ENCODE measurements at places on chromosomes 6 and 20.

GRCh38 chr6:45199554-45199953 lies 128.6 kb upstream of the RUNX2 start:
- no peak for DNase-seq

DNA sequence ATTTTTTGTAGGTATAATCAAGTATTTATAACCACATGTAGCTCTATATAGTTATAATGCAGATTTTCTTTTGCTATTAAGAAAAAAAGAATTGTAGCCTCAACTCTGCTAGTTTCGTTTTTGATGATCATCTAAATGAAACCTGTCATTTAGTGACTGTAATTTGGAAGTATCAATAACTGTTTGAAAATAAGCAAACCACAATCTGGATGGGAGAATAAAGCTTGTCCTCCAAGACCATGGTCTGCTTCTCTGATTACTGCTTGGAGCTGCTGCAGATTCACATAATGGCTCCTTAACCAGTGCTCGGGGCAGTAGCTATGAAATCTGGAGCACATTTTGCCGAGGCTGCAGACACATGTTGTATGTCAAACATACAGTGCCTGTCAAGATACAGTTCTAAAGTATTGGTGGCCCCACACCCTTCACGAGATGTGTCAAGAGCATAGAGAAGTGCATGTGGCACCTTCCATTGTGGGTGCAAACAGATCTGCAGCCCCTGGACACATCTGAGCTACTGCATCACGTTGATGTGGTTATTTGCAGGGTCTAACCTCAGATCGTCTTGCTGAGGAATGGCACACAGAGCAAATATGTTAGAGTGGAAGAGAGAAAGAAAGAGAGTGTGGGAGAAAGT lies 255.7 kb upstream of the SUPT3H start:
- DNase-seq, result no peak

GRCh38 chr6:85421972-85422371 lies 27.9 kb upstream of the NT5E start:
- no peak for DNase-seq

DNA sequence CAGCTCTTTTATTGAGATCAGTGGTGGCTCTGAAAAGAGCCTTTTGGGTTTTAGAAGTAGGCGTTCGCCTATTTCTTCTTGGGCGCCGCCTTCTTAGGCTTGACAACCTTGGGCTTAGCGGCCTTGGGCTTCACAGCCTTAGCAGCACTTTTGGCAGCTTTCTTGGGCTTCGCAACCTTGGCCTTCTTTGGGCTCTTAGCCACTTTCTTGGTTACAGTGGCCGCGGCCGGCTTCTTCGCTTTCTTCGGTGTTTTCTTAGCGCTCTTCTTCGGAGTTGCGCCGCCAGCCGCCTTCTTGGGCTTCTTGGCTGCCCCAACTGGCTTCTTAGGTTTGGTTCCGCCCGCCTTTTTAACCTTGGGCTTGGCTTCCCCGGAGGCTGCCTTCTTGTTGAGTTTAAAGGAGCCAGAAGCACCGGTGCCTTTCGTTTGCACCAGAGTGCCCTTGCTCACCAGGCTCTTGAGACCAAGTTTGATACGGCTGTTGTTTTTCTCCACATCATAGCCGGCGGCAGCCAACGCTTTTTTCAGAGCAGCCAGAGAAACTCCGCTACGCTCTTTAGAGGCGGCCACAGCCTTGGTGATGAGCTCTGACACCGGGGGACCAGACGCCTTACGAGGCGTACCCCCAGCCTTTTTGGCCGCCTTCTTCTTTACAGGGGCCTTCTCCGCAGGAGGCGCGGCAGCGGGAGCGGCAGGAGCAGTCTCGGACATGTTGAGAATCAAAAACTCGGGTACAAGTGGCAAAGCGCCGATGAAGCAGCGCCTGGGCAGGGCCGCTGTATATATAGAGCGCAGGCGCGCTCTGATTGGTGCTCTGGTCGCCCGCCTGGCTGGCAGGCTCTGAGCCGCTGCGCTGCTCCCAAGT lies 31.3 kb upstream of the HFE start:
- DNase-seq, result peak; percentile 73

DNA sequence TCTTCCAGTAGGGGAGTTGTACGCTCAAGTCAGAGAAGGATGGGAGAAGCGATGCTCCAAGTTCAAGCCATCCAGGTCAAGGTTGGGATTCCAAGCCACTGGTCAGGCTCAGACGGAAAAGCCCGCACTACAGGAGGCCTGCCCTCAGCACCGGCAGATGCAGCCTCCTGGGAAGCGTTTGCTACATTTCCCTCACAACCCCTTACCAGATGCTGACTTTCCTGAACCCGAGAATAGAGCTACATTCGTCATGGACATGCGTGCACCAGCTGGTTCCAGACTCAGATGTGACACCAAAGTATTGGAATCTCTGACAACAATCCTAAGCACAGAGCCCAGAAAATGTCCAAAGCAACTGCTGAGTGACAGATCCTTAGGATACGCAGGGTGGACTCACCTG lies 174.8 kb downstream of the SASH1 start:
- DNase-seq, result no peak

DNA sequence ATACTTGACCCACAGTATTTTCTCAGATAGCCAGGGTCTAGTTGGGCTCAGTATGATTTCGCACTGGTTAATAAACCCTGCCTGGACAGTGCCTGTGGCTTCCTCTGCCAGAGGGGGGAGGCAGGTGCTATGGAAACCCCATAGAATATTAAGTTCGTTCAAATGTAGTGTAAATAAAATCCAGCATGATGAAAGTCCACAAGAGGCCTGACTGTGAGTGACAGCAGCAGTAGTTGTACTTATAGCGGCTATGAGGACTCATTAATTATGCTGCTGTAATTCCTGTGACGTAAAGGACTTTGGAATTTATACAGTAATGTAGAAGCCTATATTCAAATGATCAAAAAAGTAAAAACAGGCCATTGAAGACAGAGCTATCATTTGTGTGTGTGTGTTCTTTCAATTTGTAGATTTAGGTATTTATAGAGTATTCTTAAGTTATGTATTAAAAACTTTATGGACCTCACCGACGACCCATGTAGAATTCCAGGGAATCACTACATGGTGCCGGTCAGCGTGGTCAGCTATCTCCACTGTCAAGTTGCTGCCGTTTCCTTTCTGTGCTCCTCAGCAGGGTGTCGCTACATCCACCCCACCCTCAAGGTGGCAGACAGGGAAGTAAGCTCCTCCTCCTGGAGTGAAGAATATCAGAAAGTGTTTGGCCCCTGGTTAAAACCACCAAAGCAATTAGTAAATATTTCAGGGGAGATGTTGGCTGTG lies 10.0 kb downstream of the PYGB start:
- no peak for DNase-seq
